ENCODE measurements at places on chromosomes 4 and X.

GRCh38 chrX:51158231-51158630 lies 174.4 kb upstream of the NUDT10 start:
- DNase-seq, result no peak

DNA sequence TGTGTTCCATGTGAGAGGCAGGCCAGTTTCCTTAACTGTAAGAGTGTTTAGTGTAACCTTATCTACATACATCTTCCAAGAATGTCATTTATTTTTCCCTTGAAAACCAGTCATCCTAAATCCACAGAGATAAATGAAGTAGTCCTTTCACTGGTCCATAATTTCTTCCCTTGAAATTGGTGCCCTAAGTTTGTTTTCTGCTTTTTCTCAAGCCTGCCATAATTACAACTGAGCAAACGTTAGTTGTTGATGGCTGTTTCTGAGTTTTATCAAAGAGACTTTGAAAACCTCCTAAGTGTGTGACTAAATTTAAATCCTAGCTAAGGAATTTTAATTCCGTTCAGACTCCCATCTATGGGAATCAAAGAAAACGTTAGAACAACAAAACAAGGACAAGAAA lies 3.6 kb upstream of the TDO2 start:
- DNase-seq, result no peak

- peak; percentile 43 for DNase-seq
Observed at GRCh38 chr4:153634738-153635353, 49.2 kb upstream of the TLR2 start.

DNA sequence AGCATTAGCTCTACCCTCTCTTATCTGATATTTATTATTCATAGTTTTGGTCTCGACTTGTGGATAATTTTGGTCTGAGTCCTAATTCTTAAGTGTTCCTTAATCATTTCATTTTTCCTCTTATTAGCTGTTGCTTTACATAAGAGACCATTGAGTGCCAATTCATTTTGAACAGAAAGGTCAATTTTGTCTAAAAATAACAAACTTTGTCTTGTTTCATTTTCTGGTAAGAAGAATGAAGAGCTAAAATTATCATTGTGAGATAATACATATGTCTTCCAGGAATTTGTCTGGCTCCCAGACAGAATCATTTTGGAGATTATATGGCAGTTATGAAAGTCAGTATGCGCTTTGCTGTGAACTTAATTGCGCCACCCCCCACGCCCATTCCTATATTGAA lies 1471.8 kb downstream of the PCDH7 start:
- DNase-seq, result no peak

DNA sequence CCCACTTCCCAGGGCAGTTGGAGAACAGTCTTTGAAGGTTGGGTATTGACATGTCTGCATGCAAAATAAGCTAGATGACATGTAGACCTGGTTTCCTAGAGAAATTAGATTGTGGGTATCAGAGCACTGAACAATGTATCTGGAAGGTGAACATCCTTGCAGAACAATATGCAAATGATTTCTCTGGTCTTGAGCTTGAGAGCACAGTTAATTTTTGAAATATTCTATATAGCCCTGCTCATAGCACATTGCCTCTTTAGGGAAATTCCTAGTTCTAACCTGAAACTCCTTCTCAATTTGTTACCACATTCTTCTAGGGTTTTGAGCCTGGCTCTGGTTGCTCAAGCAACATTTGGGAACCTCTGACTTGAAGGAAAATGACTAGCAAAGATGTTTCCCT lies 41.6 kb upstream of the LAS1L start:
- no peak for DNase-seq

DNA sequence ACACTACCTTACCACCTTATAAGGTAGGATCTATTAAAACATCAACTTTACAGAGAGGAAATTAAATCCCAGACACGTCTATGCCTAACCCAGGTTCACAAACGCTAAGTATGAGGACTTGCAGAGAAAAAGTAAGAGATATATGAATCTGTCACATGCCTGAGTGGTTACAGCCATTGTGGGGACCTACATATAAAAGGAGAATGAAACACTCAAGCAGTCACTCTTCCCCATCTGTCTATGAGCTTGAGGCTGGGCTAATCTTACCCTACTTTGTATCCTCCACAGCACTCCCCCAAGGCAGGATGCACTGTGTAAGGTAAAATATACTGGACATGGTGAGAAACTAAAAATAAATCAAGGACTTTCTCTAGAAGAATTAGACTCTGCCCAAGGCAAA lies 339.9 kb downstream of the HNRNPD start:
- no peak for DNase-seq

DNA sequence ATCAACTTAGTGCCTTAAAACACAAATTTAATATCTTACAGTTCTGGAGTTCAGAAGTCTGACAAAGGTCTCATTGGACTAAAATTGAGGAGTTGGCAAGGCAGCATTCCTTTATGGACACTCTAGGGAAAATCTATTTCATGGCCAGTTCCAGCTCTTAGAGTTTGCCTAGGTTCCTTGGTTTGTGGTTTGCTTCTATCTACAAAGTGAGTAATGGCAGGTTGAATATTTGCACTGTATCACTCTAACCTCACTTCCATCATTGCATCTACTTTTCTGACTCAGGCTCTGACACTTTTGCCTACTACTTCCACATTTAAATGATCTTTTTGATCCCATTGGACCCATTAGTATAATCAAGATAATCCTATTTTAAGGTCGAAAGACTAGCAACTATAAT lies 64.7 kb upstream of the PCDH10 start:
- no peak for DNase-seq

- DNase-seq, result no peak
Observed at GRCh38 chr4:136922066-136922465, 610.2 kb downstream of the PCDH18 start.

- no peak for DNase-seq
Observed at GRCh38 chr4:8419222-8420041, 21.1 kb downstream of the ACOX3 start.

GRCh38 chr4:186416451-186417060 lies 138.8 kb downstream of the MTNR1A start:
- DNase-seq, result no peak

GRCh38 chr4:174107746-174108354 lies 175.6 kb downstream of the FBXO8 start:
- no peak for DNase-seq

- DNase-seq, result no peak
Observed at GRCh38 chr4:143285696-143286437, 50.8 kb upstream of the GAB1 start.
